Retinal pigment epithelial cell (primary cell): ENCODE measurements at places on chromosomes 3 and 15.

DNA sequence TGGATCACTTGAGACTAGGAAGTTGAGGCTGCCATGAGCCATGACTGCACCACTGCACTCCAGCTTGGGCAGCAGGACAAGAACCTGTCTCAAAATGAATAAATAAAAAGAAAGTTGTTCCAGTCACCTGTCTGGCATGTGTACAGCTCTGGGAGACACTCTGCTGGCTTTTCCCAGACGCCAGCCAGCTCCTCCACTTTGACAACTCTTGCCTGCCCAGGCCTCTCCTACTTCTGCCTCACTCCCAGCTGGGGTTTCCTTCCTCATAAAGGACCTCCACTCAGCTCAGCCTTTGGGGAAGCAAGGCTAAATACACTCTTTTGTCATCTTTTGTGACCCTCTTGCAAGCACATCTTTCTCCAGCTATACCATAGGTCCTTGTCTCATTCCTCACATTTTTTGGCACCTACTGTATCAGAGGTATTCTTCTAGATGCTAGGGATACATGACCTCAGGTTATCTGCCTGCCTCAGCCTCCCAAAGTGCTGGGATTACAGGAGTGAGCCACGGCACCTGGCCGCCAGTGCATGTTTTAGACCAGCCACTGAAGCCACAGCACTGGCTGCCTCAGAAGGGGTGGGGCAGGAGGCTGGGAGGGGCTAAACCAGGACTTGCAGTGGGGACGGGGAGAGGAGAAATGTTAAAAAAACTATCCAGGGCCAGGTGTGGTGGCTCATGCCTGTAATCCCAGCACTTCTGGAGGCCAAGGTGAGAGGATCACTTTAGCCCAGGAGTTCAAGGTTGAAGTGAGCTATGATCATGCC lies 10.0 kb upstream of the ELP6 start:
- no peak for DNase-seq

- DNase-seq: no peak
Measured at GRCh38 chr15:63491979-63492378, 12.4 kb upstream of the USP3 start.

GRCh38 chr15:75785771-75786574 lies 57.3 kb upstream of the UBE2Q2 start:
- no peak for DNase-seq

- no peak for DNase-seq
Measured at GRCh38 chr3:130473416-130473815, 43.6 kb upstream of the COL6A6 start.

DNA sequence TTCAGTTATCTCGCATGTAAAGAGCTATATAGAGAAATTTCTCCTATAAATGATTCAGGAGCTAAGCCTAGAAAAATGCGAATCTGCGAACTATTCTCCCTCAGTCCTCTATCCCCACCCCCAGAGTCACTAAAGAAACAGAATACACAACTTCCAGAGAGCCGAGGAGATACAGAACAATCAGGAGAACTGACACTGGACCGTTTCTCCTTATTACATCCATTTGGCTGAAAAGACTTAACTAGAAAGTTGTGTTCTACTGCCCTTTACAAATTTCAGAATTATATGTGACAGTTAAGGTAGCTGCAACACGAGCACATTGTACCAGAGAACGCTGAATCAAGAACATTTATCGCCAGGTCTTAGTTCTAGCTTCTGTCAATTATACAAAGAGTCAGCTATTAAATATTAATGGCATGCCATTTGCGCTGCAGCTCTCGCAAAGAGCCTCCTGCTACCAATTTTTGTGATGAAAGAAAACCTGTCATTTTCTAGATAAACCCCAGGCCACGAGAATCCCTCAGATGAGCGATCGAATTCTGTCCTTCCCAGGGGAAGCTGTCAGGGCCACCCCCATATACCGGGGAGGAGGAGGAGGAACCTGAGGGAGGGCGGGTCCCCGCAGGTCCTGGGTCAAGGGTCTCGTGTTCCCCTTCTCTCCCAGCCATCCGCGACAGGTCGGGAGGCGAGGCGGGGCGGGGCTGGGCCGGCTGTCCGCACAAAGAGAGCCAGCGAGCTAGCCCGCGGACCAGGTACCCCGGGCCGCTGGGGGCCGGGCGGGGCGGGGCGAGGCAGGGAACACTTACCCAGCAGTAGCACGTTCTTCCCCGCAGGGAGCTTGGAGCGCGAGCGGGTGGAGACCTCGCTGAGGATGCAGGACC lies 878 bp downstream of the DYNC1LI1 start:
- DNase-seq: peak; percentile 6

GRCh38 chr3:190892395-190892902 lies 30.0 kb upstream of the GMNC start:
- DNase-seq: no peak

DNA sequence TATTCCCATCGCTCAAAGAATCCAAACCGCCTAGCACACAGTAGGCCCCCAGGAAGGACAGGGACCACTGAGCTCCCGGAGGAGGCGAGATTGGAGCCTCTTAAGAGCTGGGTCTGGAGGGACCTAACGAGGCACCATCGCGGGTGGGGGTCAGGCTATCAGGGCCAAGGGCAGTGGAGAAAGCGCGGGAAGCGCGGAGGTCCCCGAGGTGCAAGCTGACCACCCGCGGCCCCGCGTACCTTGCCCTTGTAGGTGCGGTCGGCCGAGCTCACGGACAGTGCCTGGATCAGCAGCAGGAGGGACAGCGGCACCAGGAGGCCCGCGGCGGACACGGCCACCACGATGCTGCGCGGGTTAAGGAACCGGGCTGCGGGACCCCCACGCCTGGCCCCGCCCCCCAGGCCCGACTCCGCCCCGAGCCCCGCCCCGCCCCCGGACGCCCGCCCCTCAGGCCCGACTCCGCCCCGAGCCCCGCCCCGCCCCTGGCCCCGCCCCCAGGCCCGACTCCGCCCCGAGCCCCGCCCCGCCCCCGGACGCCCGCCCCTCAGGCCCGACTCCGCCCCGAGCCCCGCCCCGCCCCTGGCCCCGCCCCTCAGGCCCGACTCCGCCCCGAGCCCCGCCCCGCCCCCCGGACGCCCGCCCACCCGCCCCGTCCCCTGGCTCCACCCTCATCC lies 3.9 kb downstream of the ZDHHC19 start:
- no peak for DNase-seq

DNA sequence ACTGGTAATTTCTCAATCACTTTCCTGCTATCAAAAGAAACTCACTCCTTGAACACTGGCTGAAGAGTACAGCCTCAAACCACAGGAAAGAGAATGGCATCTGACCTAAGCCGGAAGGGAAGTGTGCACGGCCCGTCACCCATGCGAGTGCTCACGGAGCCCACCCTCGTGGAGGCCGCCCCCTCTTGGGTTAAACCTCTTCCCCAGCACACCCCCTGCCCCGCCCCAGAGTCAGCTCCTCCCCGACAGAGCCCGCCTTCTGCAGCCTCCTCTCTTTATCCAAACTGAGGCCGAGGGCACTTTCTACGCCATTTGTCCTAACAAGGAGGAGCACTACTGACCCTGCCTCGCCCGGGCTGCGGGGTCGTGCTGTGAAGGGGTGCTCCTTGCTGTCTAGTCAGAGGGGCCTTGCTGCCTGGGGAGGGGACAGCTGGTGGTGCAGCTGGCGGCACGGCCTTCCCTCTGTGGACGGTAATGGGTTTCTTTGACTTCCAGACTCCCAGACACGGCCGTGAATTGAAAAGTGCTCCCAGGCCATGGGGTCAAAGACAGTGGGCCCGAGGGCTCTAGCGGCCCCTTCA lies 137.7 kb downstream of the NSMCE3 start:
- DNase-seq: no peak

DNA sequence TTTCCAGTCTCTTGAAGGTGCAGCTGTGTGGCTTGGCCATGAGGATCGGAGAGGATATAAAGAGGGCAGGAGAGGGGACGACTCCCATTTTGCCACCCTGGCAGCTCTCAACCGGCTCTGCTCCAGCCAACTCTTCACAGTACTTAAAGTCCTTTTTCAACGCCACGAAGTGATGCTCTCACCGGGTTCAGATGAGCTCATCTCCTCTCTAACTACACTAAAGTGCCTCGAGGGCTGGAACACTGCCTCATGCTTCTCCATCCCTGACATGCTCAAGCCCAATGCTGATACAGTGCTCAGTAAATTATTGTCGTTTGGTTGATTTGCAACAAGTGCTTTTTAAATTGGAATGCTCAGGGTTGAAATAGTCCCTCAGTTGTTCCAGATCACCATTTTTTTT lies 97.8 kb downstream of the GTPBP8 start:
- no peak for DNase-seq

GRCh38 chr3:138297059-138297607 lies 32.5 kb downstream of the NME9 start:
- no peak for DNase-seq

- DNase-seq: no peak
Measured at GRCh38 chr3:160973067-160973809, 131.9 kb downstream of the B3GALNT1 start.

- DNase-seq: peak; percentile 77
Measured at GRCh38 chr3:56928379-56929068, 126.8 kb upstream of the ARHGEF3 start.

DNA sequence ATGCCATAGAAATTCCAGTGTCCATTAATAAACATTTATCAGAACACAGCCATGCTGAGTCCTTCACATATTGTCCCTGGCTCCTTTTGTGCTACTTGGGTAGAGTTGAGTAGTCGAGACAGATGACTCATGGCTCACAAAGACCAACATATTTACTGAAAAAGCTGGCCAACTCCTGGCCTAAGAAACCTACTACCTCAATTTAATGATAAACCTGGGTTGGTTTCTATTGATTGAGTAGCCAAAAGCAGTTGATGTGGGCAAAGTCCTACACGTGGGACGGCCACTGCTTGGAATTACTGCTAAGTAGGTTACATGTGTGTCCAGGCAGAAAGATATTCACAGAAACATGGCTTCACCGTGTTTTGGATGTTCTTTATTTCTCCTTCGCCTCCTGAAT lies 402.2 kb downstream of the NR2F2 start:
- no peak for DNase-seq

DNA sequence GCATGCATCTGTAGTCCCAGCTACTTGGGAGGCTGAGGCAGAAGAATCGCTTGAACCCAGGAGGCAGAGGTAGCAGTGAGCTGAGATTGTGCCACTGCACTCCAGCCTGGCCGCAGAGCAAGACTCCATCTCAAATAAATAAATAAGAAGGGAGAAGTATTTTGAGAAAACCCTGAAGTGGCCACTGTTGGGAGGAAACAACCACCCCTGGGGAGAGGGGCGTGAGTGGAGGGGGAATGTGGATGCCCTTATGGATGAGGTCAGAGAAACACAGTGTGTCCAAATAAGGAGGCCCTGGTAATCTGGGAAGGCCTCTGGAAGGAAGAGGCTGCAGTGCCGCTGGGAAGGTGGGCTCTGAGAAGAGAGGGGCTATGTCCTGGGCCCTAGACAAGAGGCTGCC lies 4.2 kb upstream of the CPLX3 start:
- no peak for DNase-seq

- no peak for DNase-seq
Measured at GRCh38 chr15:92394309-92395097, 822 bp downstream of the ST8SIA2 start.

GRCh38 chr3:74842141-74842540 lies 227.7 kb upstream of the CNTN3 start:
- DNase-seq: no peak

DNA sequence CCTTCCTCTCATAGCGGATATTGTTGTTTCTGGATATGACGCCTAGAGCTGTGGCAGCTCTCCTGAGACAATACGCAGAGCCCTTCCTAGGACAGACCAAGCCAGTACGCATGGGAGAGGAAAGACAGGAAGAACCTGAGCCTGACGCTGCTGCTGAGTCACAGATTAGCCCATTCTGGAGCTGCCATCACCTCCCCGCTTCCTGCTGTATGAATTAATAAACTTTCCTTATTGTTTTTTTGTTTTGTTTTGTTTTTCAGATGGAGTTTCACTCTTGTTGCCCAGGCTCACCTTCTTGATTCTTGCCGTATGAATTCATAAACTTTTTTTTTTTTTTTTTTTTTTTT lies 67.0 kb downstream of the PPCDC start:
- no peak for DNase-seq

DNA sequence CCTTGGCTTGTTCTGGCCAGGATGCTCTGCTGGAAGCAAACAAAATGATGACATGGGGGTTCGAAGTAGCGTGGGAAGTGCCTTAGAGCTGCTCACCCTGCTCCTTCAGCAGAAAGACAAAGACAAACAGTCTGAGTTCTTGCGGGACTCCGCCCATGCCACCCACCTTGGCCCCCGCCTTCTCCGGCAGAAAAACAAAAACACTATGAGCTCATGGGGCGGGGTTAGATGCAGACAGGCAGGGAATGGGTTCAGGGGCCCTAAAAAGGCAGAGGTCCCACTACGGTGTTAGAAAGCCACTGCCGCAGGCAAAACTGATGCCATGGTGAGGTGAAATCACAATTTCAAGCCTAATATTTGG lies 9.7 kb upstream of the NCKIPSD start:
- no peak for DNase-seq

DNA sequence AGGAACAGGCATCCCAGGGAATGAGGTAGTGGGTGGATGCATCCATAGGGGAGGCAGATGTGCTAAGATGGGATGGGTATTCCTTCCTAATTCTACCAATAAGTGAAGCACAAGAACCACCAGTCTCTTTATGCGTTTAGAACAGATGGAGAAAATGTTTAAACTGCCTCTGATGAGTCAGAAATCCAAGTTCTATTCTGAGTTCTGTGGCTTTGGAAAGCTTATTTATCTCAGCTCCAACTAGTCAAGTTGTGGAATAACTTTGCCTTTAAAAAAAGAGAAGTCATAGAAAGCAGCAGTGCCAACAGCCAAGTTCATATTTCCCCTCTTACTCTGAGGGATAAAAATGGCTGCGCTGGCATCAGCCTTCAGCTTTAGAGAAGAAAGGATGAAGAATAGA lies 761.7 kb downstream of the IGSF11 start:
- no peak for DNase-seq

DNA sequence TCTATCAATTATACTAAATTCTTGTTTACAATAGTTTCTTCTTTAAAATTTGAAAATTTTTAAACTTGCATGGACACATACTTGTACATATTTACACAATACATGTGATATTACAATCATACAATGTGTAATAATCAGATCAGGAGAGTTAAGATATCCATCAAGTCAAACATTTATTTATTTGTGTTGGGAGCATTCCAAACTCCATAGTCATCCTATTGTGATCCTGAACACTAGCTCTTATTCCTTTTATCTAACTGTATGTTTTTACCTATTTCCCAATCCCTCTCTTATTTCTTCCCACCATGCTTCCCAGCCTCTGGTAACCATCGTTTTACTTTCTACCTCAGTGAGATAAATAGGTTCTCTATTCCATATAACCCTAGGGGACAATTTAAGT lies 1219.2 kb downstream of the ZPLD1 start:
- DNase-seq: no peak

GRCh38 chr15:48285329-48286214 lies 45.7 kb upstream of the DUT start:
- DNase-seq: peak; percentile 42
